ENCODE measurements at places on chromosomes 1 and 21.

DNA sequence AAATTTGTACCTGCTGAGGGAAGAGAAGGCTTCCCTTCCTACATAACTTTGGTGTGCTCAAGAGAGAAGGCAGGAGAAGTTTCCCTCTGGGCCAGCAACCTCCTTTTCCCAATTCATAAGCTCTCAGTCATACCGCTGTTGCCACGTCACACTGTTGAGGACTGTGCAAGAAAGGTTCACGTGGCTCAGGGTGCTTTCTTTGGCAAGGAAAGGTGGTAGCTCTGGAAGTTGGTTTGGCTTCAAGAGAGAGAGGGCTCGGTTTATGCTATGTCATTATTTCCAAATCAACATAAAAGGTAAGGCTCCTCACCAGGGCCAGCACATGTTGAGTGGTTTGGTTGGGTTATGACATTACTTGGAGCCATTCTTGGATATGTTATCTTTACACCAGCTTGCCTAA lies 77.3 kb downstream of the TNFSF18 start:
- no peak for DNase-seq

- no peak for DNase-seq
Observed at GRCh38 chr1:21497466-21498061, 11.7 kb upstream of the ALPL start.

GRCh38 chr1:245915406-245915805 lies 591.7 kb downstream of the SMYD3 start:
- no peak for DNase-seq

GRCh38 chr1:167052389-167052788 lies 37.8 kb downstream of the GPA33 start:
- DNase-seq, result no peak

DNA sequence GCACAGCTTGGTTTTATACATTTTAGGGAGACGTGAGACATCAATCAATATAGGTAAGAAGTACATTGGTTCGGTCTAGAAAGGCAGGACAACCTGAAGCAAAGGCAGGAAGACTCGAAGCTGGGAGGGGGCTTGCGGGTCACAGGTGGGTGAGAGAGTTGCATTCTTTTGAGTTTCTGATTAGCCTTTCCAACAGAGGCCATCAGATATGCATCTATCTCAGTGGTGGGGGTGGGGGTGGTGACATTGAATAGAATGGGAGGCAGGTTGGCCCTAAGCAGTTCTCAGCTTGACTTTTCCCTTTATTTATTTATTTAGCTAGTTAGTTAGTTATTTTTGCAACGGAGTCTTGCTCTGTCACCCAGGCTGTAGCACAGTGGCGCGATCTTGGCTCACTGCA lies 85.6 kb downstream of the WDR4 start:
- DNase-seq, result no peak

DNA sequence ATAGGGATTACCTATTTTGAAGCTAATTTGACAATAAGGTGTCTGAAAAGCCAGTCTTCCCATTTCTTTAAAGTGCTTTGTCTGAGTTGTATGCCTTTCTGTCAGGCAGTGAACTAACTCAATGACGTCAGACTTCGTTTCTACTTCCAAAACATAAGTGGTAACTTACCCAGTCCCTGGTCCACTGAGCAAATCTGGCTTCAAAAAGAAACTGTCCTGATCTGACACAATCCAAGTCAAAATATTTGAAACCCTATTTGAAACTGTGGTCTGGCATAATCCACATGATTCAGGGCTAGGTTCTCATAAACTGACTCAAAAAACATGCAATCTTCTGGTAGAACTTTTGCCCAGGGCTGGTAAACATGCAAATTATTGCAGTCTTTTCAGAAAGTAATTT lies 34.0 kb downstream of the DIRAS3 start:
- DNase-seq, result no peak
